ENCODE measurements at places on chromosomes 11 and 22.

DNA sequence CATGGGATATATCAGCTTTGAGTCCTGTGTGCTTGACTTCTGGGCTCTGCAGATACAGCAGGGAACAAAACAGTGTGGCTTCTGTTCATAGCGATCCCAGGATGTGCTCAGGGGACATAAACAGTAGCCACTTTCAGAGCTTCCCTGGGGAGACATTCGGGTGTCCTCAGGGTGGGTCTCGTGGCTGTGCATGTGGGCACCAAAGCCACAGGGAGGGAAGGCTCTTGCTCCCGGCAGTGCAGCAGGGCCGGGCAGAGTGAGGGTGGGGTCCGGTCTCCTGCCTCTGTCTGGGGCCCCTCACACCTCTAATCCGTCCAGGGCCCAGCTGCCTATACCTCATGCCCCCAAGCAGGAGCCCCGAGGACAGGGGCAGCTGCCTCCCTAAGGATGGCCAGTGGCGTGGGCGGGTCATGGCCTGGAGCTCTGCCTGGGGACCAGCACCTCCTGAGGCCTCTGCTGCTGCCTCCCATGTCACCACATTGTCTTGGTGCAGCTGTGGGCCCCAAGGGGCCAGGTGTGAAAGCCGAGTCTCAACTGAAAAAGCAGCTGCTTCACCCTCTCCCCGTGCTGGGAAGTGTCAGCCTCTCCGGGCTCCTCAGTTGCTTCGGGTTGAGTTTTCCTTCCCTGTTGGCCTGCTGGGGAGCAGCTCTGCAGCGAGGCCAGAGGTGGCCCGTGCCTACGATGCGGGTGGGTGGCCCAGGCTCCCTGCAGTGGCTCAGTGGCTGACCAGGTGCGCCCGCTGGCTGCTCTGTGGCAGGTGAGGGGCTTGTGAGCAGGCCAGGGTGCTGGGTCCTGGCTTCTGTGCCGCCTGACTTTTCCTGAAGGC is 3.8 kb downstream of the TPCN2 start:
- no peak for DNase-seq

GRCh38 chr11:40179541-40179940 is 1279.9 kb downstream of the LRRC4C start:
- DNase-seq = no peak

DNA sequence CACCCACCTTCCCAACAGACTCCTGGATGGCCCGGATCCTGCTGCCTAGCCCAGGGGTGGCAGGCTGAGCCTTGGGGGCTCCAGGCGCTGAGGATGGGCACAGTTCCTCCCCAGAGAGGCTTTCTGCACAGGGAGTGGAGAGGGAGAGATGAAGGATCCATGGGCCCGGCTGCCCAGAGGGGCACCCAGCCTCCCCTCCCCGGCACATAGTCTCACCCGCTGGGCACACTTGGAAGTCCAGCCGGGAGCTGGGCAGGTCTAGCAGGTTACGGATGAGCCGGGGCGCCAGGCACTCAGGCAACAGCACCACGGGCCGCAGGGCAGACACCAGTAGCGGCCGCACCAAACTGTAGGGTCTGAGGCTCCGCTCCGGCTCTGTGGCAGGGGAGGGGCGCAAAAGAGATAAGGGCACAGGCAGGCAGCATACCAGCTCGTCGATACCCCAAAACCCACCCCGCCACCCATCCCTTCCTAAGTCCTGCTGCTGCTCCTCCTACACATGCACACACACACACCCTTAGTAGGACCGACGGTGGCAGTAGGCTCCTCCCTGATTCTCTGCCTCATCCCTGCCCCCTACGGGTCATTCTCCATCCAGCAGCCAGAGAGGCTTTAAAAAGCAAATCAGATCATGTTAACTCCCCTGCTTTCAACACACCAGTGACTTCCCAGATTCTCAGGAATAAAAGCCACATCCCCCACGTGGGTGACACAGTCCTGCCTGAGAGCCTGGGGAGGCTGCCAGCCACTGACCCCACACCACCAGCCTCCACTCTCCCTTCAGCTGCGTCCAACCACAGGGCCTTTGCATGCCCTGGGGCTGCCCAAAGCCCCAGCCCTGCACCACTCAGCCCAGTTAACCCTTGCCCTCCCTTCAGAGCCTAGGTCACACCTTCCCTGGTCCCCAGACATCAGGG is 6.5 kb upstream of the MFNG start:
- no peak for DNase-seq

- no peak for DNase-seq
These were observed 131.7 kb downstream of the GRIK4 start for GRCh38 chr11:120643284-120643683.

- no peak for DNase-seq
These were observed 14.4 kb downstream of the DNAJB13 start for GRCh38 chr11:73965076-73965763.

DNA sequence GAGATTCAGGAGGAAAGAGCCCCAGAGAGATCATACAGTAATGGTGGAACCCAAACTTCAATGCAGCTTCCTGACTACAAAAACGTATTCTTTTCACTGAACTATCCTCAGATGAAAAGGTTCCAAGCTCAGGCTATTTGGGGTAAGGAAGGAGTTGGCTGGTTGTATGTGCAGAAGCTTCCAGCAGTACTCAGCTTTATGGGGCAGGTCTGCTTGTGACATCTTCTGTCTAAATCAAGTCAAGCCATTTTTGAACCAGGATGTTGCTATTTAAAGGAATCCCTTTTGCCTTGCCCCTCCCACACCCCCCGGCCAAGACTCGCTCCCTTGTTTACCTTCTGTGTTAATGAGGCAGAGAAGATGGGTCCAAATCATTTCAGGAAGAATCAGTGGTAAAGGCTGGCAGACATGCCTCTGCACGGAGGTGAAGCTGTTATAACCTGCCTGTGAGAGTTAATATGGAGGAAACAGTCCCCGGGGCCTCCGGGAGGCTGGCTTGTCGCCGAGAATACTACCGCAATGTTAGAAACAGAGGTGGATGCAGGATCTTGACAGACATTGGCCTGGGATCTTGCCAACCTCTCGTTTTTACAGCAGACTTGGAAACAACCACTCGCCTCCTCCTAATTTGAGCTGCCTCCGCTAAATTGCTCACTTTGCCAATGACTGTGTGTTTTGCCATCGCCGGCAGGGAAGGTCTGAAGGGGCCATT is 45.4 kb downstream of the TIMP3 start:
- no peak for DNase-seq

- no peak for DNase-seq
These were observed 162.5 kb upstream of the ISX start for GRCh38 chr22:34903416-34903815.

GRCh38 chr11:111303461-111303860 is 5.1 kb downstream of the POU2AF3 start:
- DNase-seq = no peak

DNA sequence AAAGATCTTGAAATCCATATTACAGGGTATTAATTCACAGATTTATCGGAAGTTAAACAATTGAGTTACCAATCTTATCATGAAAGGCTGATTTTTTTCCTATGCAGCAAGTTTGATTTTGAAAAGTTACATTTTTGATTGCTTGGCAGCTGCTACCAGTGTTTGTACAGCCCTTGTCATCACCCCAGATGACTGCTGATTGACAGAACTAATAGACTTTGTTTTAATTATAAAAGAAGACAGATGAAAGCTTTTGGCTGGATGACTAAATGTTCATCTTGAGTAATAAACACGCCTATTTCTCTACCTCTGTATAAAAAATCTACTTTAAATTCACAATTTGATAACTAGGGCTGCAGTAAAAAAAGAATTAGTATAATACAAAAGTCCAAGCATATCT is 259.7 kb downstream of the TTC28 start:
- no peak for DNase-seq

DNA sequence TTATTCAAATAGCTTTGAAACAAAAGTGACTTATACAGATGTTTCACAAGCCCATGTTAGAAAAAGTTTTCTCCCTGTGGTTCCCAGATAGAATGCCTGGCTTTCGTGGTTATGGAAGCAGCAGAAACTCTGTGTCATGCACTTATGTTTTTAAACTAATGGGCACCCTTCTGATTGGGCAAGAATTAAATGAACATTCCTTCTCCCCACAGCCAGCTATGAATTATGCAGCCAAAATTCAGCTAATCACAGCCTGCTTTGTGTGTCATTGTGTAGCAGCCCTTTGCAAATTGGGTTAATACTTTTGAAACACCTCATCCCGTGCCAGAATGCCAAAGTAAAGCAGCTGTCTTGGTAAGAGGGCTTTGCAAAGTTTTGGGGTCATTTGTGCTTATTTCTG is 46.9 kb downstream of the PANX1 start:
- DNase-seq = no peak

GRCh38 chr11:115522302-115522701 is 18.1 kb upstream of the CADM1 start:
- no peak for DNase-seq

DNA sequence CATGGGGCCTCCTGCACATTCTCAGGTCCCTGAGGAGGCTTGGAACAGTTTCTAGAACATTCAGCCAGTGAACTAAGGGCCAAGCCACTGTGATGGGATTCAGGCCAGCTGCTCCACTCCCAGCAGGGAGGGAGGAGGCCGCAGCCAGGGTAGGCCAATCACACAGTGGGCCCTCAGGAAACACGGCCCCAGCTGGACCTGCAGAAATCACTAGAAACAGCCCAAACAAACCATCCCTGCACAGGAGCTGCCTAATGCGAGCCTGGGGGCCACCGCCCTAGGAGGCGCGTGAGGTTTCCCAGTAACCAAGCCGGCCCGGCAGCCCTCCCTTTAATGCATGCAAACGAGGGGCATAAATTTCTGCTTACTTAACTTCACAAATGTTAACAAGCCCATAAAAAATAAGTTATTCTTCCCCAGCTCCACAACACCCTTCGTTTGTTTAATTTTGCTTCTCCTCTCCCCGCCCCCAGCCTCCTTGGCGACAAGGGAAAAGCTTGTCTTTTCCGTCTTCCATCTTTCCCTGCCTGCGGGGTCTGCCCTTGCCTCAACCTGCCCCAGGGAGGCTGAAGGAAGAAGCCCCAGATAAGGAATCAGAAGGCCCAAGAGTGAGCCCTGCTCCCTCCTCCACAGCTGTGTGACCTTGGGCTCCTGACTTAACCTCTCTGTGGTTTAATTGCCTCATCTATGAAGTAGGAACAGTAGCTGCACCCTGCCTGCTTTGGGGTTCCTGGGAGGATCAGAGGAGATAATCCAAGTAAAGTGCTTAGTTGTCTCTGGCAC is 25.7 kb downstream of the ELFN2 start:
- DNase-seq = no peak

DNA sequence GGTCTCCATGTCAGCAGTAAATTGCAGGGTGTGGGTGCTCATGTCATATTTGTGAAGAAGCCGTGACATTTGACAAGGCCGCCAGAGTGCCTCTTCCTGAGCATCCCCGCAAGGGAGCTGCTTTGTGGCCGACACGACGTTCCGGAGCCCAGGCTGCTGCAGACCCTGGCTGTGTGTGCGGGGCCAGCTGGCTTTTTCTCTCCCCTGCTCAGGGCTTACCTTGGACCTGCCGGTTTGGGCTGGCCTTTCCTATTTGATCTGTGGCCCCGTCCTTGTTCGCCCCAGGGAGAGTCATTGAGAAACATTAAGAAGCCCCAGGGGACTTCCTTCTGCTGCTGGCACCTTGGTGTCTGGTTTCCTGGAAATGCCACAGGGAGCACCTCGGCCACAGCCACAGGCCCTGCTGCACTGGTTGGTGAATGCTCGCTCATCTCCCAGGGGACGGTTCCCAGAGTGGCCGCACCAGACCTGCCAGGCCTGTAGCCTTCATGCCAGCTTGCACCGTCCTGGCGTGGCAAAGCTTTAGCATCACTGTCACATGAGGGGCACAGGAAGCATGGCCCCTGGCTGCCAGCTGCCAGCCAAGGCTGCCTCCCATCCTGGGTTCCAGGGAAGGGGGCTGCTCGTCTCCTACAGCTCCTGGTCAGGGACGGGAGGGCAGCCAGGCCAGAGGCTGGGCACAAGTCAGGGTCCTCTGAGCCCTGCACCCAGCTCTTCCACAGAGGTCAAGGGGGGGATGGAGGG is 5.4 kb downstream of the GRK2 start:
- DNase-seq = no peak

DNA sequence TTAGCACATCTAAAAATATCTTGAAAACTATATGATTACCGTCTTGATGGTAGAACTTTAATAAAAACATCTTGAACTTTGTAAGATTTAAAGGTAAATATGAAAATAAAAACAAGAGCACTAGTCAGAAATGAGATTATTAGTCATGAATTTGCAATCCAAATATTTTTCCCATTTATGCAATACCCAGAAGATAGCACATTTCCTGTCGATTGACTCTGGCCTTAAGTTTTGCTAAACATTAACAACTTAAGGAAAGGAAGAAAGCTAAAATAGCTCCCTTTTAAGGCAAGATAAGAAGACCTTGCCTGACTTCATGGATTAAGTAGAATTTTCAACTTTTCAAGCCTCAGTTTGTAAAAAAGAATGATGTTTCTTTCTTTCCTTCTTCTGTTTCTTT is 1374.7 kb upstream of the RAG2 start:
- no peak for DNase-seq

- no peak for DNase-seq
These were observed 77.9 kb downstream of the BTBD10 start for GRCh38 chr11:13384908-13385640.

DNA sequence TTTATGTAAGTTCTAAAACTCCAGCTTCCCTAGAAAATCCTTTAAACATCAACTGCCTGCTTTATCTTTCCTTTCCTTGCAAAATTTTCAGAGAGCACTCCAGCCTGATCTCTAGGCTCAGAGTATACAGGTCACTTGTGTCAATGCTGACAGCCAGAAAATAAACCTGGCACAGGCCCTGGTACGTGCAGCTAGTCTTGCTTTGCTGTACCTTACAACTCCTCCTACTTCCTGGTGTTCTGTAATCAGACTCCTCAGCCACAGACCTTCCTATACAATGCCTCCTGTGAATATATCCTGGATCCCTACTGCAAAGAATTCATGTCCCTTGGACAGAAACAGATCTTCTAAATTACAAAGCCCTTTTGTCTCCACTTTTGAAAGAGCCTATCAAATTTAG is 24.2 kb upstream of the TMEM123 start:
- DNase-seq = no peak

GRCh38 chr11:59221441-59221840 is 8.7 kb upstream of the MPEG1 start:
- no peak for DNase-seq

GRCh38 chr22:29689206-29689879 is 30.5 kb upstream of the CABP7 start:
- no peak for DNase-seq

GRCh38 chr11:65165410-65166317 is 4.4 kb upstream of the SPDYC start:
- no peak for DNase-seq

All from stimulated activated CD8-positive, alpha-beta memory T cell treated with anti-CD3 and anti-CD28 coated beads, Interleukin-2, amount 100 ng/mL, for 1 hour (primary cell).